Activated CD4-positive, CD25-positive, alpha-beta regulatory T cell treated with anti-CD3 and anti-CD28 coated beads, Interleukin-2, amount 50 U/mL, for 24 hours (primary cell): ENCODE measurements at places on chromosomes 3 and 15.
A peak's percentile ranks its signal among the peaks of the same experiment; 100 is the strongest.

- ATAC-seq = no peak
These were observed 293.7 kb upstream of the TRIM42 start for GRCh38 chr3:140384028-140384771.

GRCh38 chr15:25864966-25865365 lies 1.8 kb upstream of the ATP10A start:
- ATAC-seq = no peak

- ATAC-seq = no peak
These were observed 420.6 kb downstream of the MECOM start for GRCh38 chr3:169242708-169243513.

DNA sequence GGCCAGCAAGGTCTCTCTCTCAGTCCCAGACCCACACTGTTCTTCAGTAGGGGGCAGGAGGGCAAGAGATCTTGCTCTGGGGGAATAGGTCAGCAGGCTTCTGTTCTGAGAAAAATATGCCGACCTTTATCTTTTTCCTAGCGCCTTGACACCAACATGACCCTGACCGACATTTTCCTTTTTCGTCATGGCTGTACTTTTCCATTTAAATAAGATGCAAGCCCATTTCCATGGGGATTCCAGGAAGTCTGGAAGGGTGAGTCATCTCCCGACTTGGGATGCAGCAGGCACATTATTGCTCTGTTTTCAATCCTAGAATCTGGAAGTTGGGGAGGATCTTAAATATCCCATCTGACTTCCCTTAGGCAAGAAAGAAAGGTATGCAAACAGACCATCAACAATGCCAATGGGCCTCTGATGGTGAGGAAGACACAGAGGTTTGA lies 261.5 kb upstream of the LRTM1 start:
- no peak for ATAC-seq

GRCh38 chr3:72446218-72447058 lies 401.8 kb downstream of the SHQ1 start:
- peak; percentile 2 for ATAC-seq

DNA sequence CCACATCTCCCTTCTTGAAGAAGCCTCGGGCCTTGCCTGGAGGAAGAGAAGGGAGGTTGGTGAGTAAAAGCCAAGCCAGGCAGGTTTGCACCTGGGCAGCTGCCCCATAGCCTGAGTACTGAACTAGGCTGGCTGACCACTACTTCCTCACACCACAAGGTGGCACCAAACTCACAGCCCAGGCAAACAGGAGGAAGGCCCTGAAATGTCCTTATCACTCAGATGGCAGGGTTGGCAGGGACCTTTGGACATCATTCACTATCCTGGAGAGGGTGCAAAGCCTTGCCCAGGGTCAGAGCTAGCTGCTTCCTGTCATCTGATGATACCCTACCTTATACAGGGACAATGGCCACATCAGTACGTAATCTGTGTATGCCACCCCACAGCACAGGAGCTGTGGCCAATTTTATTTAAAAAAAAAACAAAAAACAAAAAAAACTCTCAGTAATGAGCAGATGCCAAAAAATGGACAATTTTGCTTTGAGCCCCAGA lies 2.2 kb upstream of the GRAMD2A start:
- ATAC-seq = peak; percentile 49

DNA sequence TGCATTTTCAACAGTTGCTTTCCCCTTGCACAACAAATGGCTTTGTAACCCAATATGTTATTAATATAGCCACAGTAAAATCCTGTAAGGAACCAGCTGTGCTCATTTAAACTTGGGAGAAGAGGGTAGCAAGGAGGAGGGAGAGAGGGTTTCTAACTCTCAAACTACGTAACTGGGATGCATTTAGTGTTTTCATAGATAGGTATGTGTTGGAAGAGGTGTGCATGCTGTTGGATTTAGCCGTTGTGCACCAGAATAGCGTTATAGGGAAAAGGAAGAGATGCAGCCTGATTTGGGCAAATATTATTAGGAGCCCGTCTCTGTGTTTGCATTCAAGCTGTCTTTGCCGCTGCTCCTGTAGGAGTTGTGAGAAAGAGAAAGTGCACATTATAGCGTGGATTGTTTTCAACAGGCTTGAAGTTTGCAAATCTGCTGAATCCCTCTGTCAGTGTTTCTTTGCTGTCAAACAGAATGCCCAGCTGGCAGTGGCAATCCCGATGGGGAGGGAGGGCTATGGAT lies 39.4 kb downstream of the ARPP21 start:
- no peak for ATAC-seq

DNA sequence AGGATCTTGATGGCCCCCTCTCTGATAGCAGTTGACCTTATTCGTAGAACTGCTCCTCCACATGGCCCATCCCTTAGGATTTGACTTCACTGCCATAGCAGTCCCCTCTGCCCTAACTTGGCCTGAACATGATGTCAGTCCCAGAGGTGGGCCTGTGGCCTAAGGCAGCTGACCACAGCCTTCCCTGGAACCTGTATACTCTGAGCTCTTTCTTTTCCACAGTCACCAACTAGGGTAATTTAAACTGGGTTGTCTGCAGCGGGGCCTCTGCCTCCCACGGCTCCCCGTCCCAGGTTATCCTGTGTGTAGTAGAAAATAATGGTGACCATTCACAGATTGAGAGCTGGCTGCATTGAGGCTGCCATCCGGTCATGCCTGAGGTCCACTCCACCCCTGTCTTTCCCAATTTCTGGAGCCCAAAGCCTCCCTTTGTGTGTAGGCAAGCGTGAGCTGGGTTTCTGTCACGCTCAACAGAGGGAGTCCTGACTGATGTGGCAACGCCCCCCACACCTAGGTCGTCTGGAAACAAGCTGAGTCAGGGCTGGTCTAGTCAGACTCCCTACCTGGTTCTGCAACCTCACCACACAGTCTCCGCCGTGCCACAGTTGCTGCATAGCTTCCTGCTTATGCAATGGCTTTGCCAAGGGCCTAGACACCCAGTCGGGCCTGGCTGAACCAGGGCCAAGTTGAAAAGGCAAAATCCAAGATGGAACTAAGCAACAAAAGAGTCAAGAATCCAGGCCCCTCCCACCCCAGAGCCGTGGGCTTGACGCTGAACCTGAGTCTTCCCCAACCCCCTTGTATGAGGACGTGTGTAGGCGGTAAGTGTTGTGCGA lies 284.5 kb downstream of the XXYLT1 start:
- no peak for ATAC-seq

DNA sequence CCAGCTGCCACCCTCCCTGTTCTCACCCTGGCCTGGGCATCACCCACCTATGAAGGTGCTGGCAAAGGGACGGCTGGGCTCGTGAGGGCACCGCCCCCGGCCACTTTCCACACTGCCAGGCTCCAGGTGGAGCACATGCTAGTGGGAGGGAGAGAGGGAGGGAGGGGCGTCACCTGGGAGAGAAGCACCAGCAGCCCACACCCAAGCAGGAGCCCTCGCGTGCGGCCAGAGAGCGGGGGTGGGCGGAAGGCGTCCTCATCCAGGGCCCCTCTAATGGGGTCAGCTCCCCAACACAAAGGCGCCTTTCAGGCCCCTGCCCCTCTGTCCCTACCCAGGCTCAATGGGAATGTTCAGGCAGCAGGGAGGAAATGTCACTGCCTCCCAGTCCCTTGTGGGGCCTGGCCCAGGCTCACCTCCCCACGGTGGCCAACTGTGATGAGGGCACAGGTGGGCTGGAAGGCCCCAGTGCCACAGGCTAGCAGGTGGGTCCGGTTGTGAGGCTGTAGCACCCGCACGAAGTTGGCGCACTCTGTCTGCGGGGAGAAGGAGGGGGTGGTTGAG lies 3.1 kb downstream of the SEMA3G start:
- ATAC-seq = no peak

GRCh38 chr15:90046911-90047392 lies 45.8 kb downstream of the ZNF710 start:
- no peak for ATAC-seq

DNA sequence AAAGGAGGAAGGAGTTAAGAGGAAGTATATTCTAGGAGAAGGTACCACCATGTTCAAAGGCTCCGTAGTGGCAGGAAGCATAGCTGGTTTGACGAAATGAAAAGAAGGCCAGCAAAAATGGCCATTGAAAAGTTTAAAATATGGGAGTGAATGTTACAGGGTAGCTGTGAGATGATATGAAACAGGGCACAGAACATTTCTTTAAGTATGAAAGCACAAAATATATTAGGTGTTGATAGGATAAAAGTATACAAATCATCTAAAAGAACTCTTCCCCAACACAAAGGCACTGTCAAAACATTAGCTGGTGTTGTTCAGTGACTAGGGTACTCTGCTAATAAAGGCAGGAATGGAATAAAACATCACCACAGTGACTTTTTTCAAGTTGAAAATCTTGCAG lies 216.2 kb downstream of the LRRN1 start:
- no peak for ATAC-seq

DNA sequence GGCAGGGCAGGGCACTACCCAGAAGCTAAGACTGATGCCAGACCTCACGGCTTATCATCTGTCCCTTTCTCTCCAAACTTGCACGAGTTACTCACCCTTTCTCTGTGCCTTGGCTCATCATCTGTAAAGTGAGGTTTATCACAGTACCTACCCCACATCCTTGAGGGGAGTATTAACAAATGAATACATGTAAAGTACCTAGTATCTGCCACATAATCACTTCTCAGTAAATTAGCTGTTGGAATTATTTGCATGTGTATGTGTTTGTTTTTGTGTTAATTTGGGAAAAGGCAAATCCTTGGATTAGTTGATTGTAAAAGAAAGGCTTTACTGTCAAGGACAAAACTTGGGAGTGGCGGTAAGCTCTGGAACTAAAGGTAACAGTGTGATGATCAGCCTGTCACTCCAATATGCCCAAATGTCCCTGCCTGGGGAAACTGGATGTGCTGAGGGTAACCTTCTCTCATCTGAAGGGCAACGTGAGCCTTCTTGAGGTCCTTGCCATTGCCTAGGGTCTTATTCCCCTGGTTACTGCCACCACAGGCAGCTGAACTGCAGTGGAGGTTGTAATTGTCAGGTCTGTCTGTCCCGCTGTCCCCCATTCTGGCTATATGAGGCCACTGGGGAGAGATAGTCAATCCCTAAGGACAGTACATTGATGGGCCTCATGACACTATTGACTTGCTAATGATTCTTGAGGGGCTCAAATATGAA lies 269.4 kb downstream of the CLSTN2 start:
- no peak for ATAC-seq

GRCh38 chr3:146449076-146449475 lies 20.3 kb downstream of the PLSCR2 start:
- ATAC-seq = no peak

DNA sequence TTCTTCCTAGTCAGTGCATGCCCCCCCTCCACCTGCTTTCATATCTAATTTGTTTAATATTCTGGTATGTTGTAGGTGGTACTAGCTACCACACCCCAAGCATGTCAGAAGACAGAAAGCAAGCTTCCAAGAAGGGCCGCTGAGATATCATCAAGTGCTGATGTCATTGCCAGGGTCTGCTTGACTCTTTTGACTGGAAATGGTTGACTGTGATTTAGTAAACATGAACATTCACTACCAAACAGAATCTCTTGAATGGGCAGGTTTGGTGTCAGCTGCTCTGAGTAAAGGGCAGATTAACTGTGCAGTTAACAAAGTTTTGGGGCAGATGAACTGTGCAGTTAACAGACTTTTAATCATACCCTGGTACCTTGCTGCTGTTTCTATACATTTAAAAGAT lies 244.2 kb upstream of the SATB1 start:
- peak; percentile 86 for ATAC-seq

DNA sequence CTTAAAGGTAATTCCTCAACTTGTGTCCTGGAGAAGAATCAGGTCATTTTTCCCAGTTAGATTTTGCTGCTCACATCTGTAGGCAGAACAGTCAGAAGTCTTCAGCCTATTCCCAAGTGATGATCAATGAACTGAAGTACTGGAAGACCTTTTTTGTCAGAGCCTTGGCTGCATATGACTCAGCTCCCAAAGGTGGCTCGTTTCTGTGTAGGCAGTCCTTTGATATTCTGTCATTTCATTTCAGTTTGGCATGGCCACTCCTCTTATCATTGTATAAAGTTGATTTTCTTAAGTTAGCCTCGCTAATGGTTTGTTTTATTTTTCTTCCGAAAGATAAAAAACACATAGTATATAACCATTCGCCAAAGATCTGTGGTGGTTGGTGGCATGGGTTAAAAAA lies 90.7 kb downstream of the KLHL25 start:
- peak; percentile 53 for ATAC-seq

- no peak for ATAC-seq
These were observed 31.9 kb upstream of the THSD4 start for GRCh38 chr15:71083349-71083748.

DNA sequence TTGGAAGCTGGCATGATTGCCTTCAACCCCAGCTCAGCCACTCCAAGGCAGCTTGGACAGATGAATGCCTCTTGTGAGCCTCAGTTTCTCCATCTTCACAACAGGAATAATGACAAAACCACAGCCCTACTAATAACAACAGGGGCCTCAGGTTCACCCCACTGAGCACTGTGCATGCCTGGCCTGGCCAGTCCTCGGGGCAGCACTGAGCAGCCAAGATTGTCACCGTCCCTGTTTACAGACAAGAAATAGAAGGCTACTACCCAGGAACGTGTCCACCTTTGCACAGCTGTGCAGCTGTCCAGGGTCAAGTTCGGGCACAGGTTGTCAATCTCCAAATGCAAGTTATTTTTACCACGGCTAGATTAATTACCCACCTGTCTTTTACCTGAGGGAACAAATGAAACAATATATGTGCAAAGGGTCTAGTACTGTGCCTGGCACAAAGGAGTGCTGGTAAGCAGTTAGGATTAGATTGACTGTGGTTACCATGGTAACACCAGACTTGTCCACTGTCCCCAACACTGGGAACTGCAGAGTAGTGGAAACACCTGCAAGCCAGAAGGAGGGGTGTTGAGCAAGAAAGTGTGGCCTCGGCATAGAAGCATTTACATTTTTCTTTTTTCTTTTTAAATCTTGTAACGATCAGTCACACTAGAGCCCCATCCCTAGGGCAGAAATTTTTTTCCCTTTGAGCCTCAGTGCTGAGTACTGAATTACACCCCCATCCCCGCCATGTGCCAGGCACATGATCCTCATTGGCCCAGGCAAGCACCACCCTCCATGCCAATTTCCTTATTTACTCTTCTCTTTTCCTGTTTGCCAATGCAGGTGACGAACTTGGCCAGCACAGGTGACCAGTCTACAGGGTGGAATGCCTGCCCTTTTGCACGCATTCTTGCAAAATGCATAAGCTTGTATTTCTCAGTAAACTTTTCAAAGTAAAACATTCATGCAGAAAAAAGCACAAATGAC lies 66.3 kb upstream of the SLC6A6 start:
- ATAC-seq = no peak

GRCh38 chr3:158486200-158486599 lies 84.8 kb upstream of the MLF1 start:
- ATAC-seq = no peak

GRCh38 chr3:131690800-131691199 lies 188.0 kb upstream of the MRPL3 start:
- ATAC-seq = no peak

GRCh38 chr3:4334548-4334947 lies 31.4 kb downstream of the SETMAR start:
- no peak for ATAC-seq
